Inflammatory macrophage treated with lipopolysaccharide for 4 hours (primary cell): ENCODE measurements at places on chromosomes 3 and 15.
A peak's percentile ranks its signal among the peaks of the same experiment; 100 is the strongest.

GRCh38 chr3:48747015-48747615, 30.1 kb upstream of the IP6K2 start:
- DNase-seq: no peak

GRCh38 chr3:27900316-27900715, 178.2 kb upstream of the EOMES start:
- DNase-seq: no peak

- no peak for DNase-seq
Measured at GRCh38 chr15:62799037-62799436, 243.5 kb upstream of the TPM1 start.

DNA sequence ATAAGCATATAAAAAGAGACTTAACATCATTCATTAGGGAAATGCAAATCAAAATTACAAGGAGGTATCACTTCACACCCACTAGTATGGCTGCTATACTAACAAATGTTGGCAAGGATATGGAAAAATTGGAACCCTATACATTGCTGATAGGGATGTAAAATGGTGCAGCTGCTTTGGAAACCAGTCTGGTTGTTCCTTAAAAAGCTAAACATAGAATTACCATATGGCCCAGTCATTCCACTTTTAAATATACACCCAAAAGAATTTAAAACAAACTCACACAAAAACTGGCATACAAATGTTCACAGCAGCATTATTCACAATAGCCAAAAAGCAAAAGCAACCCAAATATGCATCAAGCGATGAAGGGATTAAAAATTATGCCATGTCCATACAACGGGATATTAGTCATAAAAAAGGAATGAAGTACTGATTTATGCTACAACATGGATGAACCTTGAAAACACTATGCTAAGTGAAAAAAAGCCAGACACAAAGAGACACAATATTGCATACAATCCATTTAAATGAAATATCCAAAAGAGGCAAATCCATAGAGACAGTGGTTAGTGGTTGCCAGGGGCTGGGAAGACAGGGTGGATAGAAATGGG, 118.3 kb downstream of the OSBPL10 start:
- DNase-seq: no peak

DNA sequence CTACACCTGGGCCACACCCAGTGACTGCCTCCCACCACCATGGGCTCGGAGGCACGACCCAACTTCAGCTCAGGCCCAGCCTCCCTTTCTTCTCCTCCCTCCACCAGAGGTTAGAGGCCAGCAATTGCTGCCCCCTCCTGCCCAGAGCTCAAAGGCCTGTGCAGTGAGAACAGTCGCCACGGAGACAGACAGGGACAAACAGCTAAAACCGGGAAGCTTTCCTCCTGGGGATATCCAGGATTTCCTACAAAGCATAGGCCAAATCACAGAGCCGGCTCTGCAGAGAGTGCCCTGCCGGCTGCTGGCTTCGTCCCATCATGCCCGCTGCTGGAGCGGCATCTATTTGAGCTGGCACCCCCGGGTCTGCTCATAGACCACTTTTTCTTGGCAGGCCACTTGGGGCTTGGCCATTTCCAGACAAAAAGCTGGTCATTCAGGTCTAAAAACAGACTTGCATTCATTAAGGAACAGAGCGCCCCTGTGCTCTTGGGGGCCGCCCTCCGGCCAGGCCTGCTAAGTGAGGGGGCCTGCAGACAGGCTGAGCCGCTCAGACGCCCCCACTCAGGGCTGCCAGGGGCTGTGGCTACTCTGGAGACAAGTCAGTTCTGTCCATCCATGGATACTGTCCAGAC, 17.5 kb downstream of the GRAMD2A start:
- DNase-seq: no peak

DNA sequence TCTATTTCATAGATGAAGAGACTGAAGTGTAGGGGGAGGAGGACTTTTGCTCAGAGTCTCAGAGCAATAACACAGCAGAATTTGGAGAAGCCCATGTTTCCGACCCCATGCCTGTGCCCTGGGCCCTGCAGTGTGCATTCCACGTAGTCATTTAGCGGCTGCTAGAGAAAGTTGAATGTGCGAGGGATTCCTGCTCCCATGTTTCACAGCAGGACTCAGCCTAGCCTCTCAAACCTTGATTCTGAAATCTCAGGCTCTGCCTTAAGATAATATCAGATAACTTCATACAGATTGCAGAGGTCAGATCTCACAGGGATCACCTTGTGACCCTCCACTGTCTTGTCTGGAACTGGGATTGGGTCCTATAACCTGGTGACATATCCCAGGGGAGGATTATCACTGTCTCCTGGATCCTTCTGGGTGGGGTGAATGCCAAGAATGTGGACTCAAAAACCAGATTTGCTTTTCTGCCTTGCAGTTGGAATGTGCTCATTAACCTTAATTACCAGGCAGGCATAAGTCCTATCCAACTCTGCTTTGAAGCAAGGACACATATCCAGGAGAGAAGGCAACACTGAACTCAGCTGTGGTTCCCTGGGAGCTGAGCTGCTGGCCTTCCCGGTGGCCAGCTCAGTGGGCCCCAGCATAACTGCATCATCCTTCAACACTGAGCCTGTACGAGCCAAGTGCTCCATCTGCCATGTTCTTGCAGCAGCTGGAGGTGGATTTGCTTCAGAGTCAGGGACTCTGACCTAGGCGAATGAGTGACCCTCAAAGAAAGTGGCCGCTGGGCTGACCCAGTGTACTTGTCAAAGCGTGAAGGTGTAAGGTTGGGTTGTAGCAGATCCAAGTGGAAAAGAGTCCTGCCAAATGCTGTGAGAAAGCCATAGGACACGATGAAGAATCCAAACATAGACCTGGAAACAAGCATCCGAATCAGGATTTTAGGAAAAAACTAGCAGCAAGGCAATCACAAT, 43.0 kb downstream of the CTXND1 start:
- no peak for DNase-seq

DNA sequence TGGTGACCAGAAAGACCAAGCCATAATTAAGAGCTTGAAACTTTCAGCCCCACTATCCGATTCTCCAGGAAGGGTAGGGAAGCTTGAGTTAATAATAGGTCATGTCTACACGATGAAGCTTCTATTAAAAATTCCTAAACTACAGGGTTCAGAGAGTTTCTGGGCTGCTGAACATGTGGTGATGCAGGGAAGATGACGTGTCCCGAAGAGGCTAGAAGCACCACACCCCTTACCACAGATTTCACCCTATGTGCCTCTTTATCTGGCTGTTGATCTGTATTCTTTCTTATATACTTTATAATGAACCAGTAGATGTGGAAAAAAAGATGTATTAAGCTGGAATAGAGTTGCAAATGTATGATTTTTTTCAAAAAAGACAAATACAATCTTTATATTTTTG, 473.4 kb downstream of the NLGN1 start:
- DNase-seq: no peak

DNA sequence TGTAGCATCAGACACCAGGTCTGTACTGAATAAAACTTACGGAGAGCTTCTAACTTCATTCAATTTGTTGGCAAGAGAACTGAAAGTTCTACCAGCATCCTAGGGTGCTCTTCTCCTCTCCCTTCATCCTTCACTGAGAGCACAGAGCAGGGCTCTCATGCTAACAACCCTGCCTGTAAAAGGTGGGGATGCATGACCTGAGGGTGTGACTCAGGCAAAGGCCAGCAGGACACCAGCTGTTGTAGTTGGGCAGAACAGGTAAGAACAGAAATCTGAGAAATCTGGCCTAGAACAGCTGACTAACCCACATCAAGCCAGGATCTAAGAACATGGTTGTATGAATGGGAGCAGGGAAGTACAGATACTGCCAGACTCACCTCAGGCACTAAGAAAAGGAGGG, 64.2 kb downstream of the MYLK start:
- DNase-seq: no peak

- peak; percentile 37 for DNase-seq
Measured at GRCh38 chr3:56923526-56924224, 121.9 kb upstream of the ARHGEF3 start.

DNA sequence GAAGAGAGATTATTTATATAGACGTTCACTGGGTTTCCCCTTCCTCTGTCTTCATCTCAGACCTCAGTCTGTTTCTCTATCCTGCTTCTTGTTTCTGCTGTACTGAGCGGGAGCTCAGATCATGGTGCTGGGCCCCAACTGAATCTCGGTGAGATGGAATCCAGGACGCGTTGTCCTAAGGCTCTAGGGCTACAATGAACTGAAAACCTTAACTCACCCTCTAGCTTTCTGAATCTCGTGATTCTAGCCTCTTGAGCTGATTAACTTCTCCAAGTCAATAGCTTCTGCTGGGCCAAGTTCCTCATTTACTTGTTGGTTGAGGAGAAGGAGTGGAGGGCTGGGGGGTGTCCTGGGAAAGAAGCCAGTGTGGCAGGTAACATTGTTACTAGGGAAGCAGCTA, 32.7 kb upstream of the MAP3K13 start:
- peak; percentile 74 for DNase-seq

GRCh38 chr3:20142517-20142916, 43.5 kb downstream of the SGO1 start:
- DNase-seq: no peak

DNA sequence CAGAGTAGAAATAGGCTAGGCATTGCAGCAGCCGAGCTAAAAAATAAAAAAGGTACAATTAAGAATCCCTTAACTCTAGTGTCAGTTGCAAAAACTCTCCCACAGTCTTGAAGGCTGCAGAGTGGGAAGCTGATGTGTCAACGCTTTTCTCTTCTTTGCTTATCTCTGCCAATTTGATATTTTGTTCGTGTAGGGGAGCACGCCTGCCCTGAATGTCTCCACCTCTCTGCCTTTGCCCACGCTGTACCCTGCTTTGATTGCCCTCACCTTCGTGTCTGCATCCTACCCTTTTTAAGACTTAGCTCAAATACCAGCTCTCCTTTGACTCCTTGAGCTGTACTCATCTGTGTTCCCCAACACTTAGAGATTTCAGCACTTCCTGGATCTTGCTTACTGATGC, 155.4 kb upstream of the CADPS start:
- DNase-seq: no peak

DNA sequence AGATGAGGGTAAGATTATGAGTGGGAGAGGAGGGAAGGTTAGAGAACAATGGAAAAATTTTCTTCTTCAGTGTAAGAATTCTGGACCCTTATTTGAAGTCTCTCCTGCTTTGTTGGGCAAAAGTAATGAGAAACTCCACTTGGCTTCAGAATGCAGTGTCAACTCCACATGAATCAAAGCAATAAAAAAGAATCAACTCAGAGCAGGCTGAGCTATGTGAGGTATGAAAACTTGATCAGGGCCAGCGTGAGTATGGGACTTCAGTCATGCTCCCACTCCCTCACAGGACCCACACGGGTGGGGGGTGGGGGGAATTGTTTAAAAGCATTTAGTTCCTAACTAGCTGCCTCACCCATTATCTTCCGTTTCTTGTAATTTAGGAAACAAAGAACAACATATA, 502.2 kb downstream of the PDCD6IP start:
- no peak for DNase-seq

GRCh38 chr3:156553705-156554356, 1.1 kb downstream of the SSR3 start:
- peak; percentile 63 for DNase-seq

DNA sequence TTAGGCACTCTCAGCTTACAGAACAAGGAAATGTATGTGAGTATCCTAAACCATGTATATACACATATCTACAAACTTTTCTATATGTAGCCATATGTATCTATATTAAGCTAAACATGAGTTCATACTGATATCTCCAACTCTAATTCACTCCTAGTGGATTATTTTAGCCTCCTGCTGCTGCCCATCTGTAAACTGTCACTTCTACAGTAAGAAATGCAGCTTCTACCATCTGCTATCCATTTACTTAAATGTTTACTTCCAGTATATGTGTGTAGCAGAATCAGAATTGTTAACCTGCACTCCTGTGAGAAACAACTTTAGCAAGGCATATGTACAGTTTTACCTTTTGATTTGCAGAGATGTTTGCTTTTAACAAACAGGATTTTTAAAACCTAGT, 478.5 kb upstream of the CBLB start:
- DNase-seq: no peak

- no peak for DNase-seq
Measured at GRCh38 chr3:111215481-111215880, 143.9 kb downstream of the NECTIN3 start.

DNA sequence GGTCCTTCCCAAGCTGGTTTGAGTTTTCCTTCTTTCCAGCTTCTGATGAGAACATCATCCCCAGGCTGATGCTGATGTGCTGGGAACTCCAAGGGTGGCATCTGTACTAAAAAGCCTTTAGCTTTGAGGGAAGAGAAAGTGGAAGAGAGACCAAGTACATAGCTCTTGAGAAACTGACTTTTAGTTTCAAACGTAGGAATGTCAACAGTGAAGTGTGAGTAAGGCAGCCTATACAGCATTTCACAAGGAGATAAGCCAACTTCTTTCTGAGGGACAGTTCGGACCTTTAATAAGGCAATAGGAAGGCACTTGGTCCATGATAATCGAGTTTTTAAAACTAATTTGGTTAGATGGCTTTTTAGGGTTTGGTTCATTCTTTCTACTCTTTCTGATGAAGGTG, 53.7 kb downstream of the DLG1 start:
- DNase-seq: peak; percentile 49
